ENCODE measurements at places on chromosomes 12 and 14.

DNA sequence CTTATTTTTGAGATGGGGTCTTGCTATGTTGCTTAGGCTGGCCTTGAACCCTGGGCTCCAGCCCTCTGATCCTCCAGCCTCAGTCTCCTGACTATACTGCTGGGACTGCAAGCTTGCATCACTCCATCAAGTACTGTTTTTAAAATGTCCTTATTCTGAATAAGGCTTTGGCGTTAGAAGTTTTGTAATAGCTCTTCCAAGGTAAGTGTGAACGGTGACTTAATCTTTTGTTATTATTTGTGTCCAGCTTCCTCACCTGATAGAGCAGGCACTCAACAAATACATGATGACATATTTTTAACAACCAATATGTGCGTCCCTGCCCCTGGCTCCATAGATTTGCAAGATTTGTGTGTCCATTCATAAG lies 1.4 kb downstream of the C1RL start:
- DNase-seq = no peak

GRCh38 chr12:91846466-91847055 lies 299.1 kb downstream of the BTG1 start:
- no peak for DNase-seq

GRCh38 chr14:103185051-103186029 lies 62.1 kb downstream of the TNFAIP2 start:
- DNase-seq = no peak

GRCh38 chr12:32051511-32052211 lies 55.0 kb upstream of the BICD1 start:
- DNase-seq = no peak

- no peak for DNase-seq
These were observed 68.4 kb downstream of the ST8SIA1 start for GRCh38 chr12:22266101-22266500.

- no peak for DNase-seq
These were observed 1204.8 kb downstream of the GALC start for GRCh38 chr14:86788224-86788623.

DNA sequence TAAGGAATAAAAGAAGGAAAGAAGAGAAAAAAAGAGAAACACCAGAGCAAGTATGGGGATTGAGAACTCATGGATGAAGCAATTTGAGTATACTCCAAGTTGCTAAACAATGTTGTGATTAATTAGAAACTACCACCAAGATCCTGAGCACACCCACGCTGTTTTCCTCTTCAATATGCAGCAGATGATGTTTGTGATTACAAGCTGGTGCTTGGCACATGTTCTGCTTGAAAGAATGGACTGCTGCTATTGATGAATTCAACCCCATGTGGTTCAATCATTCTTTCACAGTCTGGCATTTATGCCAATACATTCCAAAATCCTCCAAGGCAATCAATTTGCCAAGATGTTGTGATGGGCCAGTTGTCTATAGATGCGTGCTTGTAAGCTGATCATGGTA lies 146.8 kb downstream of the SLC2A13 start:
- no peak for DNase-seq

DNA sequence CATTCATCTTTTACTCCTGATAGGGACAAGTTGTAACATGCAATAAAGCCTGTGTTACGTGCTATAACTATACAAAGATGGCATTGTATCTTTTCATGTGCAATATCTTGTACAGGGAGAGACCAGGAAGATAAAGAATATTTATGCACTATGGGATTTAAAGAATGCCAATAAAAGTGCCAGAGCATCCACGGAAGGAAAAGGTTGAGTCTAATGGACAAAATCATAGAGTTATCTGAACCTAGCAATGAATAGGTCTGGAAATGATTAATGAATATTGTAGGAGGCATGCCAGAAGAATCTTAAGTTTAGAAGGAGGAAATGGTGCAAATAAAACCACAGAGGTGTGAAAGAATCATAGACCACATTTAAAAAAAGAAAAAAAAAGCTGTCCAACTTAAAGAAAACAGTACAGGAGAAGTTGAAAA lies 263.9 kb downstream of the KCNC2 start:
- no peak for DNase-seq

GRCh38 chr12:41034686-41035085 lies 153.4 kb upstream of the PDZRN4 start:
- DNase-seq = no peak

DNA sequence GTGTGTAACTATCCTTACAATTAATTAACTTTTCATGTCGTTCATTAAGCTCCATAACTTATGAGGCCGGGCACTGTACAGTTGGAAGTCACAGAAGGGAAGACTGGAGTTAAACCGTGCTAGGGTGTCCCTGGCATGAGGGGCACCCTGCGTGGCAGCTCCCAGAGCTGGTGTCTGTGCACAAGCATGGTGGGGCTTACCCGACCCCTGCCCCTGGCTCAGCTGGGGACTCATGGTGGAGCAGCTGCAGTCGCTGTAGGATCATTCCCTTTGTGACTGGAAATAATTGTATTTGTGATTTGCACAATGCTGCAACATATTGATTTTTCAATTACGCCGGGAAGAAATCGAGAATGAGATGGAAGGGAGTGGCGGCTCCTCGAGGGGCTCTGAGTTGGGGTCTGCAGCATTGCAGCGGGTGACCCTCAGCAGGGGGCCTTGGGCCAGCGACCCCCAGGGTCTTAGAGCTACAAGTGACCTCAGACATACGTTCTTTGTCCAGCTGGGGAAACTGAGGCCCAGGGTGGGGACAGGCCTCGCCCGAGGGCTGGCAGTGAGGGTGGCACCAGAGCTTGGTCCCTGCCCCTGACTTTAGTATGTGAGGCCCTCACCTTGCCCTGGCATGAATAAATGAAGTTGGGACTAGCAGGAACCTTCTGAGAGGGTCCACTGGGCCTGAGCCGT lies 125.4 kb downstream of the KIF26A start:
- DNase-seq = no peak

- DNase-seq = no peak
These were observed 175.5 kb downstream of the CCDC59 start for GRCh38 chr12:82182601-82183190.

GRCh38 chr12:90233168-90234100 lies 524.8 kb upstream of the ATP2B1 start:
- DNase-seq = no peak

GRCh38 chr12:109309381-109310246 lies 530 bp upstream of the FOXN4 start:
- DNase-seq = no peak

DNA sequence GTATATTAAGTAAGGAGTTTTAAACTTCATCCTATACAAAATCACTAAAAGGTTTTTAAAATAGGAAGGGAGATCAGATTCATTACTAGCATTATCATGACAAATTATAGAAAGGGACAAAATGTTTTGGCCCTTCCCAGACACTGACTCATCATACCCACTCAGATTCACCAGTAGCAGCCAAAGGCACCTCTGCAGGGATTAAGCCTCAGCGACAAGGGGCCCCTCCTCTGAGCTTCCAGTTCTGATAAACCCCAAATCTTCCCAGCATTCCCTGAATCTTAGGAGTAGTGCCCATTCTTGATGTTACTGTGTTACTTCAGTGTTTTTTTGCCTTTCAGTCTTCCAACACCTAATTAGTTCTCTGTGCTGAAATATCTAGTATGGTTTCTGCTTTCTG lies 14.5 kb downstream of the KRAS start:
- DNase-seq = no peak

DNA sequence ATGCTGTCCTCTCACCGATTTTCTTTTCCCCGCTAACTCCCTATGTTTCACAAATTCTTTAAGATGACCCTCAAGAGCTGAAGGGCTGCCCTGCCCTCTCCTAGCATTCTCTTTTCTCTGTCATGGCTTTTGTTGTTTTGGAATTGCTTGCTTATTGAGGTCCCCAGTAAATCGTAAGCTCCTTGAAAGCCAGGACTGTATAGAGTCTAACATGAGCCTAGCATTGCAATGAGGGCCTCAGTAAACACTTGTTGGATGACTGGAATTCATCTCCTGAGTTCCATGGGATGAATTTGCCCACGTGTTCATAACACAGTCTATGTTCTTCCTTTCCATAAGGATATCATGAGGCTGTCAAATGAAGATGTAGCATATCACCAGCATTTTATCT lies 92.2 kb downstream of the APAF1 start:
- DNase-seq = no peak

DNA sequence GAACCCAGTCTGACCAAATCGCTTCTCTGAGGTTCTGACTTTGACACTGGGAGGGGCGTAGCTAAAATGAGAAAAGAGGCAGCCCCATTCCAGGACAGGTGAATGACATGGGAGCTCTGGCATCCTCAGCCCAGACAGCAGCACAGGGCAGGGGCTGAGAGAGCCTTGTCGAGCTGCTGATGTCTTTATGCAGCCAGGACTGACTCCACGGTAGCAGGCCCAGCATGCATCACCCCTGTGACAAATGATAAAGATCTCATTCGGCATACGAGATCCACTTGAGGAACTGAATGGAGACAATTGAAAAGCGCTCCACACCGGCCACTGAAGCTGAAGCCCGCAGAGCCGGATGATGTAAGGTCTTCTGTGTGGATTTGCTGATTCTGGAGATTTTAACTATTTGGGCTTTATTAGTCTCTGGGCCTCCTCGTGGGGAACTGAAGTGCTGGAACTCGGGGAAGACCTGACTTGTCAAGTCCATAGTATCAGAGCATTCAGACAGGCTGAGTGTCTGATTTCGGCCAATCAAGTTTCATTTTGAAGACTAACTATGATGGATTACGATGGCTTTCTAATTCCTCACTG lies 56.9 kb upstream of the MAP1LC3B2 start:
- no peak for DNase-seq

DNA sequence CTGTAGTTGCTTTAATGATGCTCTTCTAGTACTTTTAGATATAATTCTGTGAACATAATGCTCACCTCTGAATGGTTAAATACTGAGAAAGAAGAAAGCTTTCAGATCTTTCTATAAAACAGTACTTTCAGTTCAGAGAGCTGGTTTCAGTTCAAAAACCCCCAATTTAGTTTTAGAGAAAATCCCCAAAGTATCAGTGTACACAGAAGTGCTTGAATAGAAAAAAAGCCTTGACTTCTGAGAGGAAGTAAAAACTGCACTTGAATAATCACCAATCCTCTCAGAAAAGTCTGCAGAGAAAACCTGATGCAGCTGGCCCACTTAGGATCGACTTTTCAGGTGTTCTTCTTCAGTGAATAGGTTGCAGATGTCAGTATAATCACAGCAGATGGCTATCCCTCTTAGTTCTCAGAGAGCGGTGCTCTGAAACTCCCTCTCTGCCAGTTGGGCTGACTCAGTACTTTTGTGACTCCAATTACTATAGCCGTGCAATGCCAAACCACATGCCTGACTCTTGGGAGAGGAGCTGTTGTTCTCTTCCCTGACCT lies 616.3 kb downstream of the LRFN5 start:
- no peak for DNase-seq

DNA sequence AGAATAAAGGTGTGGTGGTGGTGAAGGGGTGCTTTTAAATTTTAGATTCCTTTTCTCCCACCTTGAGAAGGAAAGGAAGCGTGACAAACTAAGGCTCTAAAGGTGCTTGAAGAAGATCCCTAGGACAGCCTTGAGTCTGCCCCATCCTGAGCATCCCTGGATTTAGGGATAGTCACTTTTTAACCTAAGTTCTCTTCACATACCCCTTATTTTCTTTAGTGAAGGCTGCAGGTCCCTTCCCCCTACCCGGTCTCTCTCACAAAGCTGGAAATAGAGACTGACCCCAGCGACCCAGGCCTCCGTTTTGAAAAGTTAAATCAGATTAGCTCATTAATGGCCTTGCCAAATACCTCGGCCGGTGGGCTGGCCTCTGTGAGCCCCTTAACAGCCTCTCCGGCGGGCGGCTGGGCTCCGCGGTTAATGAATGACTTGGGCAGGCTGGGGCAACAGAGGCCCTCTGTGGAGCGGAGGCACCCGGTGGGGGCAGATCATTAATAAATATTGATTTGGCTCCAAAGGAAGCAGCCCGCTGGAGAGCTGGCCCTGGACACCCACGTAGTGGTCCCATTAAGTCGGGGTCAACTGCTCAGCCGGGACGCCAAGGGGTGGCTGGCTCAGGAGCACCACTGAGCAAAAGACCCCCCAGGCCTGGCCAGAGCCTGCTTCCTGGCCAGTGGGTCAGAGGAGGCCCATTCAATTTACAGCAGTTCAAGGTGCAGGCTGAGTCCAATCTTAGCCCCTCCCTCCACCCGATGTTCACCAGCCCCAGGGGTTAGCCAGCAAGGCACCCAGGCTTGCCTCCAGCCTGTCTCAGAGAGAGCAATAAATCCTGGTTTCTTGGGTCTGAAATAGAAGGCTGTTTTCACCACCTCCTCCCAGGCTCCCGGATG lies 31.8 kb downstream of the PAH start:
- DNase-seq = no peak

DNA sequence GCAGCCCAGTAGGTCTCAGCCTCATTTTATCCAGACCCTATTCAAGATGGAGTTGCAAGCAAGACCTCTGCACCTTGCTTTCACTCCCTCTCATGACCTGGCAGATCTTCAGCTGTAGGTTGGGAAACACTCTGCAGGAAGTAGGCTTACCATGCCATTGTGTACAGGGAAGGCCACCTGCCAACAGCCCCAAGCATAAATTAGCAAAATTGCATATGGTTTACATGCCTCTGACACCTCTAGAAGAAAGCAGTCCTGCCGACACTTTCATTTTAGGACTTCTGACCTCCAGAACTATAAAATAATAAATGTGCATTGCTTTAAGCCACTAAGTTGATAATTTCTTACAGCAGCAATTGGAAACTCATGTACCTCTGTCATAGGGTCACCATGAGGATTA lies 96.9 kb downstream of the SLC15A4 start:
- no peak for DNase-seq

- no peak for DNase-seq
These were observed 54.7 kb downstream of the PPM1A start for GRCh38 chr14:60303745-60304144.

GRCh38 chr12:77777274-77777673 lies 53.4 kb upstream of the NAV3 start:
- DNase-seq = no peak

- no peak for DNase-seq
These were observed 231.4 kb upstream of the DDHD1 start for GRCh38 chr14:53384536-53384935.

DNA sequence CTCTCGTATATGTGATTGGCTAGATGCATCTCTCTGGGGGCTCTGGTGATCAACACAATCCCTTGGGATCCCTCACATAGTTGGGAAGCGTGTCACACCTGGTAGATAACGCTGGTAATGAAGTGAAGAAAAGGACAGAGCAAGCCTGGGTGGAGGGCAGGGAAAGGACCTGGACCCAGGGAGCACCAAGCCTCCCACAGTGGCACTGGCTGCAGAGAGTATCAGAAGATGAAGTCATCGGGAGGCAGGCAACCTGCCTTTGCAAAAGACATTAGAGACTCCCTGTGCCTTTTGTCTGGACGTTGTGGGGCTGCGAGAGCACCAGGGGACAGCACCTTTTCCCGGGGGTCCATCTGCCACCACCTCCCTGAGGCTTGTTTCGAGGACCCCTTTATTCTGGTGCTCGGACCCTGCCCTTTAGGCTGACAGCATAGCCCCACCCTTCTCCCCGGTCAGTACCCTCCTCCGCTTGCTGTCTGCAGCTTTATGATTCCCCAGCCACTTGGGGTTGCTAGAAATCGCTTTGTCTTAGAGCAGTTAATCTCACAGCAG lies 116.4 kb downstream of the EML1 start:
- DNase-seq = no peak

All from stimulated activated CD8-positive, alpha-beta memory T cell treated with anti-CD3 and anti-CD28 coated beads, Interleukin-4, amount 100 ng/mL, for 1 hour (primary cell).